ENCODE measurements at places on chromosomes 7 and 10.

GRCh38 chr7:151415375-151416105, 5.7 kb upstream of the WDR86 start:
- DNase-seq, result no peak

- DNase-seq, result no peak
Measured at GRCh38 chr7:141045842-141046620, 27.8 kb upstream of the TMEM178B start.

DNA sequence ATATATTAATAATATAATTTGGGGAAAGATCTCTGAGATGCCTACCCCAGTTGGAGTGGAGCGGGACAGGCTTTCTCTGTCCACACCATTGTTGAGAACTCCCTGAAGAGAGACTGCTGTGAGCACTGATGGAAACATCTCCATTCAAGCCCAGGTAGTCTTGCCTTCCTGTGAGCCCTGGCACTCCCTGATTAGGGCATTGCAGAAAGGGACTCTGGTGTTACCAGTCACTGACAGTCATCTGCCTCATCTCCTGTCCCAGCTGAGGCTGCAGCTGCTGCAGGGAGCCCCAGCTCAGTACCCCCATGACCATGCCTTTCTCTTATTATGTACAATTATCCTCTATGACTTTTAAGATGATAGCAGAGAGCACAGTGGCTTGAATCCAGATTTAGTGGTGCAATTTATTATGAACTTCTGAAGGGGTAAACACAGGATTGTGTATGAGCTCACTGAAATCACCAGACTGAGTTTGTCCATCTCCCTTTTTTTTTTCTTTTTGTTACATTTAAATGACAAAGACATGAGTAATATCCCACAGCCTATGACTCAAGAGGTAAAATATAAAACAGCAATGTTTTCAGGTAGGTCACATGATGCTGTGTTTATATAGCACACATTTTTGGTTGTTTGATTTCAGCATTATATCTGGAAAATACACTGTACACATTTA, 236.9 kb downstream of the SLC25A13 start:
- DNase-seq, result no peak

- peak; percentile 68 for DNase-seq
Measured at GRCh38 chr10:119268871-119269506, 61.6 kb downstream of the GRK5 start.

- no peak for DNase-seq
Measured at GRCh38 chr7:122137251-122138077, 6.6 kb downstream of the AASS start.

DNA sequence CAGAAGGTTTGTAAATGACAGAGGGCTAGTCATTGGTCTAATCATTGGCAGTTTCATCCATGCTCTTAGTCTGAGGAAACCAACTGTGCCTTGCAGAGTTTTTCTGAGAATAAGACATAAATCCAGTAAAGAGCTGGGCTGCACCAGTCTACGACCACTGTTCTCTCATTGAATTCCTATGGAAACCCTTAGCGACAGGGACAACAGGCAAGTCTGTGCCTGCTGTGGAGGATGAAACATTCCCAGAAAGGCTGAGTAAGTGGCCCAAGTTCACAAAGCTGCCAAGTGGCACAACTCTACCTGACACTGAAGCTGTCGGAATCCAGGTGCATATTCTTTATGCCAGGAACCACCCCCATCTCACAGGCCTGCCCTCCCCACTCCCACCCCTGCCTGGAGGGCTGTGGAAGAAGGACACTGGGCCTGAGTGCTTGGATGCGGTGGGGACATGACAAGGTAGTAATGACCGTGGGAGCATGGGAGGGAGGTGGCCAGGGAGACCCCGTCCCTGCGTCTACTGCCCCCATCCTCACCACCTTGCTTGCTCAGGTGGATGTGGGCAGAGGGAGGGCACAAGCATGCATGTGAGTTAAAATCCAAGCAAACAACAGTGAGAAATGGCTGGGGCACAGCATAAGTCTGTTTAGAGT, 58.0 kb downstream of the VSTM4 start:
- DNase-seq, result no peak
